ENCODE measurements at places on chromosomes 5 and 9.

GRCh38 chr5:109448838-109449237 lies 39.1 kb upstream of the PJA2 start:
- no peak overlapping the region for H3K4me3 ChIP-seq
- H3K27ac ChIP-seq = no peak overlapping the region
- H3K27me3 ChIP-seq = peaks cover 2% of the 10 kb centered on the region
- no peaks in the 10 kb centered on the region for H3K36me3 ChIP-seq

DNA sequence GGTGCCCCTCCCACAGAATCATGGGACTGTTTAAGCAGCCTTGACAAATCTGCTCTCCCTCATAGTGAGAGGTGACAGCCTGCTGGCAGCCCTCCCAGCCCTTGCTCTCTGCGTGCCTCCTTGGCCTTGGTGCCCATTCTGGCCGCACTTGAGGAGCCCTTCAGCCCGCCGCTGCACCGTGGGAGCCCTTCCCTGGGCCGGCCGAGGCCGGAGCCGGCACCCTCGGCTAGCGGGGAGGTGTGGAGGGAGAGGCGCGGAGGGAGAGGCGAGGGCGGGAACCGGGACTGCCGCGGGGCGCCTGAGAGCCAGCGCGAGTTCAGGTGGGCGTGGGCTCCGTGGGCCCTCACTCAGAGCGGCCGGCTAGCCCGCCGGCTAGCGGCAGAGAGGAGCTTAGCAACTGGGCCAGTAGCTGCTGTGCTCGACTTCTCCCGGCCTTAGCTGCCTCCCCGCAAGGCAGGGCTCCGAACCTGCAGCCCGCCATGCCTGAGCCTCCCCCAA lies 125.9 kb upstream of the MYO10 start:
- H3K36me3 ChIP-seq = no peaks in the 10 kb centered on the region
- no peaks in the 10 kb centered on the region for H3K27me3 ChIP-seq
- H3K27ac ChIP-seq = no peak overlapping the region
- H3K4me3 ChIP-seq = no peak overlapping the region
- H3K4me1 ChIP-seq = no peaks in the 10 kb centered on the region

DNA sequence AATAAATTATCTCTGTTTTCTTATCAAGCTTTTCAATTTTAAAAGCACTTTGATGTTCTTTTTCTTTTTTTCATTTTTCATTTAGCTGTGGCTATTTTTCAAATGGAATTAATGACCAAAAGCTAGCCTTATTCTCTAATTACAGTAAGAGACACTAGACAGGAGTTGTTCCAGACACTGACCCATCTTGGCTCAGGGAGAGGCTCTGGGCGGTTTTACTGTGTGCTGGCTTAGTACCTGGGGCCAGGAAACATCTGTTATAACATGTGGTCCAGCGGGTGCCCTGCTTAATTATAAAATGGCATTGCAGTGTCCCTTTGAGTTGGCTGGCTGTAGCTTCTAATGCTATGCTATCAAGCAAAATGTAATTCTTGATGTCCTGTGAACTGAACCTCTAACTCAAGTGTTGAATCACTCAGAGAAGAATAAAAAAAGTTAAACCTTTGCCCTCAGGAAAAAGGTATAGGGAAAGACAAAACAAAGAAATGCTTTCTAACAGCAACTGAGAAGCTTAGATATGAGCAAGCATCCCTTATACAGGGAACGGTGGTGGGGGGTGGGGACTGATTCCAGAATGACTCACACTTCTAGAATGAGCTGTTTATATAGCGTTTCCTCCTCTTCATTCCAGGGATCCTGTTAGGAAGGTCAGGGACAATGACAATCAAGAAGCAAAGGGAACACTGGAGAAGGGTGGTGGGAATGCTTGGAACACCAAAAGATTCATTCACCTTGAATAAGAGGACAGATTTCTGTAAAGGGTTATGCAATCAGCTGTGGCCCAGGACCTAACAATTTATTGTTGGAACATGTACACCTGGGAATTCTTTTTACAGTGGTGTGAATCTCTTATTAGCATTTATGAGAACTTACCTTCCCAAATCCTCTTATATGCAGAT lies 58.7 kb upstream of the NFIB start:
- no peaks in the 10 kb centered on the region for H3K36me3 ChIP-seq
- no peaks in the 10 kb centered on the region for H3K4me1 ChIP-seq
- H3K4me3 ChIP-seq = no peak overlapping the region
- H3K27ac ChIP-seq = no peak overlapping the region
- H3K27me3 ChIP-seq = no peaks in the 10 kb centered on the region
- no peak for DNase-seq

GRCh38 chr9:91154686-91155085 lies 207.0 kb downstream of the AUH start:
- peaks cover 14% of the 10 kb centered on the region for H3K36me3 ChIP-seq
- H3K27ac ChIP-seq = peak overlapping the region; percentile 97
- DNase-seq = no peak
- H3K4me3 ChIP-seq = peak overlapping the region; percentile 70
- peaks cover 89% of the 10 kb centered on the region for H3K4me1 ChIP-seq

DNA sequence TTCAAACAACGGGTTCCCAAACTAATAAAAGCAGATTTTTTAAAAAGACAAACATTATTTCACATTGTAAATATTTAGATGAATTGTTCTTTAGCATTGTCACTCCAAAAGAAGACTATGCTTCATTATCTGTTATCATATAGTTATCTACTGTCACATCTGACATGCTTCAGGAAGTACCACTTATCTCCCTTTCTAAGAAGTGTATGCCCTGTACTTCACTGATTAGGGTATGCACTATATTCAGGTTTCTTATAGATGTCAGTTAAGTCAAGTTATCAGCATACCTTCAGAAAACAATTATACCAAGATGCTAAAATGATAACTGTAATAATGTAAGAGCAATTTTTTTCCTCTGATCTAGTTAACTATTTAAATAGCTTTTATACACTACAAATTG lies 40.4 kb downstream of the LMBRD2 start:
- DNase-seq = no peak
- H3K36me3 ChIP-seq = peaks cover 58% of the 10 kb centered on the region
- H3K4me1 ChIP-seq = no peaks in the 10 kb centered on the region
- H3K27ac ChIP-seq = no peak overlapping the region
- no peak overlapping the region for H3K4me3 ChIP-seq
- no peaks in the 10 kb centered on the region for H3K27me3 ChIP-seq

GRCh38 chr9:80928697-80929096 lies 760.6 kb downstream of the TLE1 start:
- H3K36me3 ChIP-seq = no peaks in the 10 kb centered on the region
- no peak for DNase-seq
- no peaks in the 10 kb centered on the region for H3K27me3 ChIP-seq
- no peaks in the 10 kb centered on the region for H3K4me1 ChIP-seq
- no peak overlapping the region for H3K4me3 ChIP-seq
- H3K27ac ChIP-seq = no peak overlapping the region

- H3K27ac ChIP-seq = no peak overlapping the region
- H3K27me3 ChIP-seq = no peaks in the 10 kb centered on the region
- H3K4me3 ChIP-seq = no peak overlapping the region
These were observed 41.9 kb downstream of the VAV2 start for GRCh38 chr9:133950192-133950591.

DNA sequence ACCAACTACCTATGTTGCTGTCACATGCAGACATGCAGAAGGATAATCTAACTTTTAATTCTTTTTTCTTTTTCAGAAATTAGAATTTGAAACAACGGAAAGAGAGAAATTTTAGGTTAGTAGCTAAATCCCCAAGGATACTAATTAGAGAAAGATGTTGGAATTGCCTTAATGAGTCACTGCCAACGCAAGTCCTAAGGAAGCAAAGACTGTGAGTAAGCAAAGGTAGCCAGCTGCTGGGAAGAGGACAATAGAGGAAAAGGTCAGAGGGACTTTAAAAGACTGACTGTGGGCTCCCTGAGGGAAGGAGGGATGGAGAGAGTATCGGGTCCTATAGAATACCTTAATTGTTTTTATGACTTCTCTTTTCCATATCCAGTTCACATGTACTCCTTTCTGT lies 461.9 kb upstream of the PAPPA start:
- no peaks in the 10 kb centered on the region for H3K4me1 ChIP-seq
- peaks cover 2% of the 10 kb centered on the region for H3K27me3 ChIP-seq
- no peak overlapping the region for H3K27ac ChIP-seq
- no peak for DNase-seq
- no peak overlapping the region for H3K4me3 ChIP-seq
- H3K36me3 ChIP-seq = no peaks in the 10 kb centered on the region

DNA sequence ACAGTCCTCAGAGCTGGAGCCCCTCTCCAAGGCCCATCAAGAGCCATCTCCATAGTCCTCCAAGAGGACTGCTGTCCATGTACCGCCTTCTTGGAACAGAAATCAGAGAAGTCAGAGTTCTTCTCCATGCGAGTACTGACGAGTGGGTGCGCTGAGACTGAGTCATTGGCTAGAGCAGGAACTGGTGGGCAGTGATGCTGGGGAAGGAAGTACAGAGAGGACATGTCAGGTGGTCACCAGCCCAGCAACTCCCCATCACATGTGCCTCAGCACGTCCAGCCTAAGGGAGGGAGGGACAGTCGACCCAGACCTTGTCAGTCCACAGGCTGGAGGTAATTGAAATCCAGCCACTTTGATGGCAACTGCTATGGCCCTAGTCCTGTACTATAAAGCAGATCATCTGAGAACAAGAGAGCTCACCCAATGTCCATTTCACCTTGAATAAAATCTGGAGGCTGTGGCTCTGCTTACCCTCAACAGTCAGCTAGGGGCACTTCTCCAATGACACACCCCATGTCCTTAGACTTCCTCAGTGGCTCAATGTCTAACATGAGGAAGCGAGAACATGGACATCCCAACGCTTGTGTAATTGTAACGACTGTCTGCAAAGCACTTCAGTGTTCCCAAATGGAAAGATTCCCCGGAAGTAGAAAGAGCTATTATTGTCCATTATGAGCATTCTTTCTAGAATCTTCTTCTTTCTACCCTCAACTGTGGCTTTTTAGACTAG lies 15.0 kb upstream of the FBP1 start:
- peaks cover 4% of the 10 kb centered on the region for H3K27me3 ChIP-seq
- no peaks in the 10 kb centered on the region for H3K36me3 ChIP-seq
- peaks cover 19% of the 10 kb centered on the region for H3K4me1 ChIP-seq
- no peak for DNase-seq
- H3K4me3 ChIP-seq = no peak overlapping the region
- no peak overlapping the region for H3K27ac ChIP-seq

DNA sequence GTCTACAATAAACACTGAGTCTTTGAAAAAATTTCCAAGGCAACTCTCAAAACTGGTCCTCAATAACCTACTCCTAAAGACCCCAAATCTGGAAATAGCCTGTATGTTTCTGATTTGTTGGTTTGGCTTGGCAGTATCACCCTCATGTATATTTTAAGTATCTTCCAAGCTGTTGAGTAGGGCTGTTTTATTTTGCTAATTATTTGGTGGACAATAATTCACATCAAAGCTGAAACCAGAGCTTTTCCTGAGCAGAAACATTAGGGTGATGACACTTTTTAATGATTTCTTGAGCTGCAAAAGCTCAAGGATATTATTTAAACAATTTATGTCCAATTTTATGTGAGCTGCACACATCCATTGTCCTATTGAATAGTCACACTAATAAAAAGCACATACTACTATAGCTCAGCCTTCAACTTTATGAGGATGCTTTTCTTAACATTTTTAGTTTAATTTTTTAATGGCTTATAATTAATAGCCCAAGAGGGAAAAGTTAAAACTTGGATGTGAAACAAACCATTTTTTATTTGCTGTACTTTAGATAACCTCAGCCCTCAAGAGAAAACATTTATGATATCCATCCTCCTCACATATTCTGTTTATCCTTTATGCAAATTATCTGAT lies 393.1 kb downstream of the TAF11L14 start:
- DNase-seq = no peak
- H3K4me3 ChIP-seq = no peak overlapping the region
- H3K36me3 ChIP-seq = no peaks in the 10 kb centered on the region
- H3K27me3 ChIP-seq = peaks cover 2% of the 10 kb centered on the region
- no peak overlapping the region for H3K27ac ChIP-seq

DNA sequence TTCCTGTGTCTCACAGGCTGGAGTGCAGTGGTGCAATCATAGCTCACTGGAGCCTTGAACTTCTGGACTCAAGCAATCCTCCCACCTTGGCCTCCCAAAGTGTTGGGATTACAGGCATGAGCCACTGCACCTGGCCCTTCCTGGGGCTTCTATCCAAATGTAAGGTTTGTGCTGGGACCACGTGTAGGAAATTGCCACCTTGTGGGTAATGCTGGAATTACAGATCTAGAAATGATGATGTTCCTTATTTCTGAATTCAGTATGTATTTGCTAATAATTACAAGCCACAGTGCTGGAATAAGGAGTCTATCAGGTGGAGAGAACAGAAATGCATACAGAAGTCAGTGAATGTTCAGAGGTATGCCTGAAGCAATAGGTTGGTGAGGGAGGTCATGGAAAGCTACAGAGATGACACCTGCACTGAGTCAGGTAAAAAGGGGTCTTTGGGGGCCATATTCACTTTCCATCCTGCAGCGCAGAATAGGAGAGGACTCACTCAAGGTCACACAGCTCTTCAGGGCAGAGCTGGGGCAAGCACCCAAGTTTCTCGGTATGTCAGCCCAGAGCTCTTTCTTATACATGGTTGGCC lies 8.8 kb upstream of the IGFBPL1 start:
- no peak overlapping the region for H3K4me3 ChIP-seq
- no peak overlapping the region for H3K27ac ChIP-seq
- H3K36me3 ChIP-seq = no peaks in the 10 kb centered on the region
- no peaks in the 10 kb centered on the region for H3K4me1 ChIP-seq
- DNase-seq = no peak
- H3K27me3 ChIP-seq = peaks cover 6% of the 10 kb centered on the region

DNA sequence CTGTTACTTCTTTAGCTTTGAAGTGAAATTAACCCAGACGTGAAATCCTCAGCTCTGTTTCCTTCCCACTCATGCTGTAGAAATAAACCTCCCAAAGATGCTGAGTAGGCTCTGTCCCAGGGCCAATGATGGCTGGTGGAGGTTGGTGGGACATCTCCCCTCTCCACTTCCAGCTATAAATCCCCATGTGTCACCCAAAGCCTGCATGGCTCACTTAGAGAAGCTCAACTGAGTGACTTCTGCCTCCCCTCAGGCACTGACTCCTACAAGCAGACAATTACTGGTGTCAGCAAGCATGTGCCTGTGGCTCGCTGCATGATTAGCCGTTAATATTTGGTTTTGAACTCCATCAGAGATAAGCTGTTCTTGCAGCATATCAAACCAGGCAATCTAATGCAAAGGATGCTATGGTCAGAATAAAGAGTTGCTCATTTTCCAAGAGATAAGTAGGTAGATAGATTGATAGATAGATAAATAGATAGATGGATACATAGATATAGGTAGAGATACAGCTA lies 569.5 kb upstream of the WWC1 start:
- H3K4me3 ChIP-seq = no peak overlapping the region
- H3K36me3 ChIP-seq = no peaks in the 10 kb centered on the region
- H3K27ac ChIP-seq = no peak overlapping the region
- no peaks in the 10 kb centered on the region for H3K27me3 ChIP-seq
- H3K4me1 ChIP-seq = peaks cover 4% of the 10 kb centered on the region
